Stimulated activated CD8-positive, alpha-beta memory T cell treated with anti-CD3 and anti-CD28 coated beads, Interleukin-12 subunit alpha, Interleukin-12 subunit beta, amount 100 ng/mL, for 1 hour (primary cell): ENCODE measurements at places on chromosomes 11 and 22.

DNA sequence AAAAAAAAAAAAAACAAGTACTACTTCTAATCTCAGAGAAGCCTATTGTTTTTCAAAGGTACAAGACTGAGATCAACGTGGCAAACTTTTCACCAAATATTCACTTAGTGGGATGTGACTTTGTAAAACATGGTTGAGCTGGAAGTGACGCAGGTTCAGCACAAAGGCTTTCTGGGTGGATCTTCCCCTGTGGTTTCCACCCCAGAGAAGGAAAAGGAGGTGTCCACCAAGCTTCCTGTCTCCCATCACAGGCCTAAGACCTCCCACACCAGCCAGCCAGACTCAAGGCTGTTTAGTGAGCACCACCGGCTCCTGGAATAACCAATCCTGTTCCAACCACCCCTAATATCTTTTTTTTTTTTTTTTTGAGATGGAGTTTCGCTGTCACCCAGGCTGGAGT, 5.7 kb downstream of the TMEM184B start:
- peak; percentile 32 for DNase-seq

- DNase-seq = no peak
These were observed 10.0 kb downstream of the UPB1 start for GRCh38 chr22:24504956-24505736.

GRCh38 chr11:69644071-69644961, 3.4 kb downstream of the CCND1 start:
- no peak for DNase-seq

DNA sequence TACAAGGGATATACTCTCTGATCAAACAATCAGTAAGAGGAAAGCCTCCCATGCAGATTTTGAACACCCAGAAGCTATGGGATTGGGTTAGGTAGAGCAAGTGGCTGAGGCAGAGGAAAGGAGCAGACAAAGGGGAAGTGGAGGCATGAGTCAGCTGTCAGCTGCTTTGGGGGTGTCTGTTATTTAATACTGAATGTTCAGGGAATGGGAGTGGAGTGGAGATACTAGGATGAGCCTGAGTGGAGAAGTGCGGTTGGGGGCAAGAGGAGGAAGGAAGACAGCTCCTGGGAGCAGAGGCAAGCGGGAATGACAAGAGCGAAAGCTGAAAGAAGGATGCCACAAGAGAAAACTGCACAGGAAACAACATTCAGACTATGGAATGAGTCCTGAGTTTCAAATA, 22.7 kb upstream of the TMPRSS5 start:
- no peak for DNase-seq

GRCh38 chr11:101666916-101667315, 83.1 kb upstream of the TRPC6 start:
- no peak for DNase-seq

GRCh38 chr11:70883973-70884623, 368.3 kb downstream of the SHANK2 start:
- no peak for DNase-seq

DNA sequence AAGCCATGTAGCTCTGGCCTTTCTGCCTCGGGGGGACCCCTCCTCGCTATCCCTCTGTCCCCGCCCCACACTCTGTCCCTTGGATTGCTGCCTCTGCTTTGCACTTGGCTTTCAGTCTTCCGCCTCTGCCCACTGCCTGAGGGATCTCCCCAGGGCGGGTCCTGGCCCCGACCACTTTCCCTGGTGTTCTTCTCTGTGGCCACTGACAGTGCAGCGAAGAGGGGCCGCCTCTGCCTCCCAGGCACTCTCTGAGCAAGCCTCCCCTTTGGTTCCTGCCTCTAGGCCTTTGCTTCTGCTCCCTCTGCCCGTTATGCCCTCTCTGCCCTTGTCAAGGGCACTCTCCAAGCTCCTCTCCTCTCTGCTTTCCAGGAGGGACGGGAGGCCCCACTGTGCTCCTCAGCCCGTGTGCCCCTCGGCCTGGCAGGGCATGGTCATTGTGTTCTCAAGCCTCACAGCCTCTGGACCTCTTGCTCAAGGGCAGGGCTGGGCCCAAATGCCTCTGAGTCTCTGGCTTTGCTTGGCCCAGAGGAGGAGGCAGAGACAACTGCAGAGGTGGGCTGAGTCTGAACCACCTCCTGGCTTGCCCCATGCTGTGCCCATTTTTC, 5.5 kb upstream of the MPPED1 start:
- no peak for DNase-seq

DNA sequence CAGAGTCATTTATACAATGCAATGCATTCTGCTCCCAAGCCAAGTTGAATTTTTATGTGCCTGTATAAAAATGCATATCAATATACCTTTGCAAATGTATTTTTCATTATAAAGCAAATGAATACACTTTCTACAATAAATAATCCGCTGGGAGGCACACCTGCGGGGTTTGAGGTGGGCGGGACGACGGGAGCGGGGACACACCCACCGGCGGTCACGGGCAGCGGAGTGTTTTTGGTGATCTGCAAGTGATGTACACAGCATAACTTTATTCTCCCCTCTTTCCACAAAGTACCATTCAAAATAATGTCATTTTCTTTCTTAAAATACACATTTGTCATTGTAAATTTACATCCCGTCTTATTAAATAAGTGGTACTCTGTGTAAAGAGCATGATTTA, 54.1 kb downstream of the BRD1 start:
- no peak for DNase-seq

DNA sequence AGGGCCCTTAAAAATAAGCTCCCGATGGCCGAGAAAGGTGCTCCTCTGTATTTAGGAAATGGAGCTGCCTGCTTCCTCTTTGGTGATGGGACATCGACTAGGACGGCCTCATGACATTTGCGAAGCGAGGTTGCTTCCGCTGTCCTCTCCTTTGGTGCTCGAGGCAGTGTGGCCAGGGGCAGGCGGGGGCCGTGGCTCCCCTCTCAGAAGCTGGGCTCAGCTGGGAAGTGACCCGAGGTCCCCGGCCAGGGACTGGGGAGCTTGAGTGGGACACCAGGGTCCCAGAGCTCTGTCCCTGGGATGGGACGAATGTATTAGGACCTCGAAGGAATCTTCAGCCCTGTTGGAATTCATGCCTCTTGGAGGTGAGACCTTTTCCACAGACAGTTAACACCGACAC, 151.1 kb downstream of the CTTN start:
- no peak for DNase-seq

GRCh38 chr11:11709447-11710239, 87.8 kb upstream of the GALNT18 start:
- DNase-seq = no peak

DNA sequence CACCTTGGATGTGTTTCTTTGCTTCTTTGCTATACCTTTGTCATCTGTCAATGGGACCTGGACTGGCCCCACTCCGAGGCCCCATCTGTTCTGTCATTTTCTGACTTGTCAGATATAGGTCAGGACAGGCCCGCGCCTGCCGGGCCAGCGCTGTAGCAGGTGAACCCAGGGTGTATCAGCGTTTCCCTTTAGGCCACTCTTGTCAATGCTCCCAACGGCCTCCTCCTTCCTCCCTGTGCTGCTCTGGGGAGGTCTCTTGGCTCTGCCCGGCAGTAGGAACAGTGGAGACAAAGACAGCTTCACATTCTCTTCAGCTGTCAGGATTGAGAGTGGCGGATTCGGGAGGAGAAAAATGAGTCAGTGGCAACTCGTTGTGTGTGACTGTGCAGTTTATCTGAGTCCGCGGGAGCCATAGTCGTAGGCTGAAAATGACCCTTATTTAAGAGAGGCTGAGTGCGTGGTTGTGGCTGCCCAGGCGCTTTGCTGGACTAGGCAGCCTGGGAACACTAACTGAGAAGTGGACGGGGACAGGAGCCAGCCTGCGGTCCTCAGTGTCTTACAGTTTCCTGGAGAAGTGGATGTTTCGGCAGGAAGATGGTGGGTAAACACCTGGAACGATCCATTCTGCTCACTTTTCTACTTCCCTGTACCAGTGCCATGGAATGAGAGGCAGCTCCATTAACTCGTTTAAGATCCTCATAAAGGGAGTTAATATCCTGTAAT, 102.3 kb downstream of the PRR5L start:
- DNase-seq = no peak

DNA sequence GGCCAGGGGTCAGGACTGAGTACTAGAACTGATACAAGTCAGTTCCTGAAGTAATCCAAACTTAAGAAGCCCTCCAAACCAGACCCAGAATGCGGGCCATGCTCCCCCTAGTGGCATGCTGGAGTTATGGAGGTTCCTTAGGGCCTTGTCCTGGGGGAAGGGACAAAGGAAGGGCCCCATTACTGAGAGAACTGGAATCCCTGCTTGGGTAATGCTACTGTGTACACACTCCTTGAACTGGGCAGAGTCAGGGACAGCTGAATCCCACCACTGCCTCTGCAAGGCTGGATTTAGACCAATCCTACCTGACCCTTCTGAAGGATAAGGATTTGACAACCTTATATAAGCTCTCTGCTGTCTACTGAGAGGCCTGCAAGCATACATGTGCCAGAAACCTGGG, 97.3 kb upstream of the AKIP1 start:
- peak; percentile 6 for DNase-seq

DNA sequence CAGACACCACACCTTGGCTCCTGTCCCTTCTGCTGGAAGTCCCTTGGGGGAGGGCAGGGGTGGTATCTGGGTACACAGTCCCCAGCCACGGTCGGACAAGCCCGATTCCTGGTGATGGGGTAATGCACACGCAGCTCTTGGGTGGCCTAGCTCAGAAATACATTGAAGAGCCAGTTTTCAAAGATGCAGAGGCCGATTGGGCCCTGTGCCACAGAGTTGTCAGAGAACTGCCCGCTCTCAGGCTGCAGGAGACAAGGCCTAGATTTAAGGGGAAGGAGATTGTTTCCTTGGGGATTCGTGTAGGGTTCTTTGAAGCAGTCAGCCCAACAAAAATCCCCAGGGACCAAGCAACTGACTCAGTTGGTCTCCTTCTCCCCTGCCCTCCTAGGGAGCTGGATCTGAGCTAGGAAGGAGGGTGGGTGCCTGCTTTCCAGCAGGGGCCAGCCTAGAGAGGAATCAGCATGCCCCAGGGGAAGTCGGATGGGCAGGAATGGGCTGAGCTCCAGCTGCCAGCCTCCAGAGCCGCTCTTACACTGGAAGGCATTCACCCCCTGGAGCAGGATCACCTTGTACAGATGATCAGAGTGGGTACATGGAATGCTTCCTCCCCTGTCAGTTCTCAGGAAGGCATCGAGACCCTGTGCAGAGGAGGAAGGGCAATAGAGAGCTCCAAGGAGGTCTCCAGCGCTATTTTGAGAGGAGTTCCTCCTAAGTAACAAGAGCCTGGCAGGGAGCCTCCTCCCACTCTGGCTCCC, 3.3 kb upstream of the SCN4B start:
- no peak for DNase-seq

DNA sequence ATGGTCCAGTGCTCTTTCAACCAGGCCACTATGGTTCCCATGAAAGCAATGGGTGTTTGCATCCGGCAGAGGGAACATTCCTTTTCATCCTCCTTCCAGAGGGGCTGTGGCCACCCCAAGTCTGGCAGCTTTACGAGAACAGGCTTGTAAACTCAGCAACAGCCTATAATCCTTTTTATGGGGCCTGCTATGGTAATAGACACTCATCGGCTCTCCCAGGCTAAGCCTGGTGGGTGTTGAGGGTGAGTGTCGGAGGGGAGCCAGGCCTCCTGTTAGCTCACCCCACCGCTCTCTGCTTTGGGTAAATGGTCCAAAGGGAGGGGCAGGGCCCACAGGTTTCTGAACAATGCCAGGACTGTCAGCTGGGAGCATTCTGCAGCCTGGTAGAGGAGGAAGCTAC, 111.6 kb upstream of the CD82 start:
- no peak for DNase-seq

- DNase-seq = no peak
These were observed 6.7 kb downstream of the ETS1 start for GRCh38 chr11:128580612-128581011.

GRCh38 chr11:114801773-114802172, 123.4 kb downstream of the NXPE2 start:
- DNase-seq = no peak

- no peak for DNase-seq
These were observed 24.0 kb downstream of the TPST2 start for GRCh38 chr22:26565889-26566288.

- no peak for DNase-seq
These were observed 143.8 kb downstream of the ST3GAL4 start for GRCh38 chr11:126499131-126499752.

- no peak for DNase-seq
These were observed 4.8 kb downstream of the RPS3 start for GRCh38 chr11:75403983-75404658.

DNA sequence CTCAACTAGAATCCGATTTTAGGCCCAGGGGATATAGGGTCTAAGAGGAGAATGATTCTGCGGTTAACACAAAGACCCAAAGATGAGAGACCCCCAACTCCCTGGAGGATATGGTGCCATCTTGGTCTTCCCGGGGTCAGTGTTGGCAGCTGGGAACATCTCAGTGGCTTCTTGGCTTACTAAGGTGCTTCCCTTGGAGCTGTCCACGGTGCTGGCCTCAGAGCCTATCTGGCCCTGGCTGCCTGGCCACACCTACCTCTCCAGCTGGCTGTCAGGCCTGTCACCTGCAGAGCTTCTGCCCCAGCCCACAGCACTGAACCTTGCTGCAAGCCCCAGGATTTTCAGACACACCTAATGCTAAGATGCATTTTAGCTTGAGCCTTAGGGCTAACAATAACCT, 70.7 kb upstream of the THY1 start:
- no peak for DNase-seq

DNA sequence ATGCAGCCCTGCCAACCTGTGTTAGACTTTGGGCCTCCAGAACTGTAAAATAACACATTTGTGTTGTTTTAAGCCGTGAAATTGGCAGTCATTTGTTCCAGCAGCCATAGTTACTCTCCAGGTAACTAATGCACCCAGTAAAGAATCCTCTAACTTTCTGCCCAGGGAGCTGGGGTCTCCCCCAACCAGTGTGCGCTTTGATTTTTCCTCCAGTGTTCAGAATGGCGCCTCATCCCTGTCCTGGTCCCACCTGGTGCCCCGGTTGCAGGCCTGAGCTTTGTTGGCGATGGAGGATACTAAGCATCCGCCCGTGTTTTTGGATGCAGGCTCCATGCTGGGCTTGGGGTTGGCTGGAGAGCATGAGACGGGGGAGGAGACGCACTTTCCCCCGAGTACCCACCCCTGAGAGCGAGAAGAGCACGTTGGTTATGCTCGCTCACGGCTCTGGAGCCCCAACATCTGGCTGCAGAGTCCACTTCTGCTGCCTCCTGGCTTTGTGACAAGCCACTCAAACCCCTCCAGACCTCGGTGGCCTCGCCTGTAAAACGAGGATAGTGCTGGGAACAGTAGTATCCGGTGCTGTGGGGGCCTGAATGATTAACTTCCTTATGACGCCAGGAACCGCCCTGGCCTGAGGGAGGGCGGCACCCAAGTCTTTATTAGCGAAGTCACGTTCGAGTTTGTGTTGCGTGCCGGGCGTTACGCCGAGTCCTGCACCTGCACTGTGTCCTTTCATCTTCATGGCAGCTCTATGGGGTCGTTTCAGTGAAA, 25.8 kb downstream of the MRGPRD start:
- no peak for DNase-seq

DNA sequence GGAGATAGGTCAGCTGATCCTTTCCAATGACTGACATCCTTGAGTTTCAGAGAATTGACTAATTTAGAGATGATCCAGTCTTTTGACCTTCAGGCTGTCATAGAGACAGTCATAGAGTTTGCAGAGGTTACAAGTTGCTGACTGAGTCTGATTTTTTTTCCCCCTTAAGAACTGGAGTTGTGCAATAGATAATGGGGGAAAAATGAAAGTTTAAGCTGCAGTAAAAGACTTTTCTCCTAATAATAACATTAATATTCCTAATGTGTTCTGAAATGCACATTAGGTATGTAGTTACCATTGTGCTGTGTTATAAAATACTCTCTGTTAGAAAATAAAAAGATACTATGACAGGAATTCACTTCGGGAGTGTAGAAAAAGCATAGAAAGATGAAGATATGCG, 876.9 kb upstream of the RAG2 start:
- no peak for DNase-seq

GRCh38 chr11:91947215-91947820, 277.3 kb upstream of the FAT3 start:
- no peak for DNase-seq
